Smooth muscle cell of the umbilical artery (primary cell): ENCODE measurements at places on chromosomes 5 and 9. TPM values are rescaled to one million over a fixed set of nuclear protein-coding genes. Genes with fewer than 3 reads are reported as not detected.

The SH3PXD2B gene
- total RNA-seq = 32.7 and 51.0 TPM in 2 replicates

The NUDT12 gene
- total RNA-seq = 10.1 and 17.2 TPM in 2 replicates

The ARL14EPL gene
- not detected in 2 replicates for total RNA-seq

The PCDHA8 gene
- total RNA-seq = under 0.01 and 0.23 TPM in 2 replicates

The LURAP1L gene
- 9.0 and 33.0 TPM in 2 replicates for total RNA-seq

The PCDHB8 gene
- 0.05 and 0.89 TPM in 2 replicates for total RNA-seq

The THOC3 gene
- total RNA-seq = 27.3 and 58.2 TPM in 2 replicates

The LIX1 gene
- total RNA-seq = 0.89 TPM in 1 of 2 replicates, not detected in the other

The PCDHGA10 gene
- total RNA-seq = 6.8 and 8.6 TPM in 2 replicates

The EDIL3 gene
- 182 and 237 TPM in 2 replicates for total RNA-seq

The SPINK13 gene
- total RNA-seq = not detected in 2 replicates
